Neural progenitor cell (in vitro differentiated cells): ENCODE measurements at places on chromosomes 7 and 10. TPM values are rescaled to one million over a fixed set of nuclear protein-coding genes. Genes with fewer than 3 reads are reported as not detected.
A peak's percentile ranks its signal among the peaks of the same experiment; 100 is the strongest.

DNA sequence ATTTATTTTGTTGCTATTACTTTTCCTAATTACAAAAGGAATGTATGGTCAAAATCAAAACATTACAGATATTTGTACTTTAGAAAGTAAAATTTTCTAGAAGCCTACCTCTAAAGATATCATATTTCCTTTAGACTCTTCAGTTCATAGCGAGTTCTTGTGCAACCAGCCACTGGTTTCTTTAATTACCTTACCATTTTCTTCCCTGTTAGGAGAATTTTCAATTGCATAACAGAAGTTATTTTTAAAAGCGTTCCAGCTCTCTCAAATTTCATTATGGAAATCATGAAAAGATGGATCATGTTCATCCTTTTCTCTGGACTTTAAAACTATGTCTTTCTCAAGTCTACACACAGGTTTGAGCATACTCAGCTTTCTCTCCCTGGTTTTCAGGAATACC is 5.0 kb upstream of the TRUB1 start:
- no peaks in the 10 kb centered on the region for H3K36me3 ChIP-seq
- no peak overlapping the region for H3K4me3 ChIP-seq
- no peaks in the 10 kb centered on the region for H3K27me3 ChIP-seq
- H3K4me1 ChIP-seq, result no peaks in the 10 kb centered on the region

DNA sequence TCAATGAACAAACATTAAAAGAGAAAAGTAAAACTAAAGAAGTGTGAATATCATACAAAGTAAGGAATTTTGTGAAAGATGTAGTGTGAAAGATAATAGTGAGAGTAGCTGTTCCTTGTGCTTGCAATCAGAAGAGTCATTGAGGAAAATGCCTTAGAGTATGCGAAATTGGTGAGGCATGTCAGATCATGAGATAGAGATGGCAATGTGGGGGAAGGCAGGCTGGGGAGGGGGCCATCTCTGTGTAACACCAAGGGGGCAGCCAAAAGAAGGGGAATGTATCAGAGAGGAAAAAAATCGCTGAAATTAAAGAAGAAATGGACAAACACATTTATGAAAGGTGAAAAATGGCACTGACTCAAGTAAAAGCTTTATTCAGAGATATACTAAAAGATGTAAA is 19.6 kb upstream of the PRKAR2B start:
- H3K36me3 ChIP-seq, result no peaks in the 10 kb centered on the region
- DNase-seq, result no peak
- no peaks in the 10 kb centered on the region for H3K4me1 ChIP-seq
- no peaks in the 10 kb centered on the region for H3K27me3 ChIP-seq

DNA sequence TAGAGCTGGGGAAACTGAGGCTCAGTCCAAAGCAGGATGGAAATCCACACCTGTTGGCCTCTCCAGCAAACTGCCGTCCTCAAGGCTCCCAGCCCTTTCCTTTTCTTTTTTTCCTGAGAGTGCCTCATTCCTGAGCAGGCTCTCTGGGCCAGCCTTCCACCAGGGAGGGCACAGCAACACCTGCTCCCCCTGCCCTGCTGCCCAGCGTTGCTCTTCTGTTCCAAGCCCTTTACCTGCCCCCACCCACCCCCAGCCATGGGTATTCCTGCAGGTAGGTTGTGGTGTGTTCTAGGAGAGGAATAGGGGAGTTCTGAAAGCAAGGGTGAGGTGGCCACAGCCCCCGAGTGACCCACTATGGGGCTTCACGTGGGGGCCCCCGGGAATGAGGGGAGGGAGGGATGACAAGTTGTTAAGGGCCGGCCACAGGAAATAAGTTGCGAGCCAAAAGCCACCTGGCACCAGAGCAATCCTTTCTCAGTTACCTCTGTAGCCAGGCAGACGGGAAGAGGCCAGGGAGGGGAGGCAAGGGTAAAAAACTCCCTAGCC is 19.3 kb downstream of the VSIR start:
- H3K36me3 ChIP-seq, result no peaks in the 10 kb centered on the region
- H3K27ac ChIP-seq, result no peak overlapping the region
- H3K4me3 ChIP-seq, result no peak overlapping the region
- no peak for DNase-seq
- peaks cover 14% of the 10 kb centered on the region for H3K4me1 ChIP-seq
- H3K27me3 ChIP-seq, result no peaks in the 10 kb centered on the region

- H3K4me3 ChIP-seq, result no peak overlapping the region
- H3K27me3 ChIP-seq, result no peaks in the 10 kb centered on the region
- no peak overlapping the region for H3K27ac ChIP-seq
- H3K36me3 ChIP-seq, result no peaks in the 10 kb centered on the region
- no peak for DNase-seq
- H3K4me1 ChIP-seq, result no peaks in the 10 kb centered on the region
These were observed 37.3 kb upstream of the SEMA3D start for GRCh38 chr7:85224171-85224570.

- no peaks in the 10 kb centered on the region for H3K27me3 ChIP-seq
- peaks cover 8% of the 10 kb centered on the region for H3K4me1 ChIP-seq
- H3K27ac ChIP-seq, result no peak overlapping the region
- H3K4me3 ChIP-seq, result no peak overlapping the region
- no peaks in the 10 kb centered on the region for H3K36me3 ChIP-seq
These were observed 74.8 kb downstream of the ZRANB1 start for GRCh38 chr10:125016611-125017202.

GRCh38 chr10:103504181-103504783 is 10.8 kb downstream of the NEURL1 start:
- no peak for DNase-seq
- H3K4me1 ChIP-seq, result peaks cover 11% of the 10 kb centered on the region
- no peak overlapping the region for H3K27ac ChIP-seq

The ATP6V0A4 gene
- total RNA-seq, result 0.36 TPM in 1 of 2 replicates, not detected in the other

GRCh38 chr7:50147951-50148808 is 55.1 kb upstream of the ZPBP start:
- H3K4me3 ChIP-seq, result no peak overlapping the region
- no peaks in the 10 kb centered on the region for H3K27me3 ChIP-seq
- DNase-seq, result no peak
- H3K36me3 ChIP-seq, result no peaks in the 10 kb centered on the region
- H3K4me1 ChIP-seq, result no peaks in the 10 kb centered on the region

GRCh38 chr7:55539380-55539779 is 32.9 kb downstream of the VOPP1 start:
- peak; percentile 29 for DNase-seq
- H3K27ac ChIP-seq, result no peak overlapping the region
- no peaks in the 10 kb centered on the region for H3K36me3 ChIP-seq
- H3K27me3 ChIP-seq, result no peaks in the 10 kb centered on the region

DNA sequence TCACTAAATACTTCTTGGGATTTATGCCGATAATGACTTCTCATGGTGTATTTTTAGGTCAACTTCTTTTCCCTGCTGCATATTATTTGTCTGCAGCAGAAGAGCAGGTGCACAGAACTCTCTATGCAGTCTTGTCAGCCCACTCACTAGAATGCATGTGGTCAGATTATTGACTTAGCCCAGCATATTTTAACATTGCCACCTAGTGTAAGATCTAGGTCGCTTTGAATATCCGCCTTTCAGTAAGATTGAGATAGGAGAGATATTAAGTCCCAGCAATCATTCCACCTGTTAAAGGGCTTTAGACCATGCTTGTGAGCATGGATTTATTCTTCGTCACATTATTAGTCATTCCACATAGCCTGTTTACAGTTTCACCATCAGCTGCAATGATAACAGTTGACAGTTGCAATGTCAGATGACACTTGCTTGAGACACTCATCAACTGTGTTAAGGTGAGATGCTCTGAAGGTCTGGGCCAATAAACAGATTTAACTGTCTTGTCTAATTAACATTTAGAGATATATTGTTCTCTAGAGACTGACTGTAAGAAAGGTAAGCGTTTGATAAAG is 491.7 kb downstream of the ARL4A start:
- H3K27me3 ChIP-seq, result no peaks in the 10 kb centered on the region
- H3K4me1 ChIP-seq, result peaks cover 8% of the 10 kb centered on the region
- DNase-seq, result peak; percentile 4
- H3K27ac ChIP-seq, result no peak overlapping the region
- no peaks in the 10 kb centered on the region for H3K36me3 ChIP-seq
- H3K4me3 ChIP-seq, result no peak overlapping the region

DNA sequence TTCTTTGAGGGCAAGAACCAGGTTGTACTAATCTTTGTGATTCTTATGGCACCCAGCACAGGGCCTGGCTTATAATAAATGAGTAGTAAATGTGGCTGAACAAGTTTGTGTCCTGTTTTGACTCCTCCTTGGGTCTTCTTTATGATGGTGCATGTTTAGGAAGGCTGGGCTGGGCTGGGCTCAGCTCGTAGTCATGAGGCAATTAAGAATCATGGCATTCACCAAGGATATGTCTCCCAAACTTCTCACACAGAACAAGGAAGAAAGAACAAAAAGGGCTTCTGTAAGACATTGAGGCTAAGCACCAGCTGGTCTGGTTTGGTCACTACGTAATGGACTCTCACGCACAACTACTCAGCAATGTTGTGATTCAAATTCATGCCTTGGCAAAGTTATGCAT is 30.5 kb upstream of the YAE1 start:
- H3K27me3 ChIP-seq, result no peaks in the 10 kb centered on the region
- H3K27ac ChIP-seq, result no peak overlapping the region
- no peak for DNase-seq
- no peak overlapping the region for H3K4me3 ChIP-seq
- no peaks in the 10 kb centered on the region for H3K36me3 ChIP-seq
- H3K4me1 ChIP-seq, result peaks cover 9% of the 10 kb centered on the region

The TUBAL3 gene
- total RNA-seq, result not detected in 2 replicates

DNA sequence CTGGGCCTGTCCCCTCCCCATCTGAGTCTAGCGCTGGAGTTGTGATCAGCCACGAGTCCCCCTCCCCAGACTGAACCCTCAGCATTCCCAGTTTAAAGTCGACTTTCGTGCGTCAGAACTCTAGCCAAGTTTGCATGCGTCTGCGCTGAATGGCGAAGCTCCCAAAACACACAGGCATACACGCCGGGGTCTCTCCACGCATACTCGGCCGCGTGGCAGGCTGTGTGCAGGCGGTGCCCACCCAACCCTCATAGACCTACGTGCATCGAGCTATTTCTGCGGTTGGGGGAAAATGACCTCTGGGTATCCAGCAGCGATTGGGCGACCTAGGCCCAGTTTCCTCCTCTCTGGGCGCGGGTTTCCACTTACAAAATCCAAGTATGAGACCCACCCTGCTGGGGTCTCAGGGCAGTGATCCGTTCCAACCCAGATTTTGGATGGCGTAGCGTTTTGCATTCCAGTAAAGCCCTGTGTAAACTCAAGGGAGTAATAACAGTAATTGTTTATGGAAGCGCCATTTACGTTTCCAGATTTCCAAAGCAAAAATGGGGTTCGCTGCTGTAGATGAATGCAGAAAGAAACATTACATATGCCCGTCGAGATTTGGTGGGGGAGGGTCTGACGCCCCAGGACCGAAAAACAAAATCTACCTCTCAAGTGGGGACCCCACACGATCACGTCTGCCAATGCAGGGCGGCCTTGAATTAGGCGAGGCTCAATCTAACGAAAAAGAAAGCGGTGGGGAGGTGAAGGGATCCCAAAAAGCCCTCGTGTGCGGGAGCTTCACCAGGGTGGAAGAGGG is 2.0 kb upstream of the HMX3 start:
- no peaks in the 10 kb centered on the region for H3K36me3 ChIP-seq
- peak overlapping the region; percentile 45 for H3K4me3 ChIP-seq
- peaks cover 40% of the 10 kb centered on the region for H3K4me1 ChIP-seq

The SORBS1 gene
- total RNA-seq, result 10.1 and 16.1 TPM in 2 replicates

The PAOX gene
- 4.6 and 8.2 TPM in 2 replicates for total RNA-seq

The LEP gene
- not detected in 2 replicates for total RNA-seq

GRCh38 chr7:92557249-92557648 is 28.7 kb downstream of the RBM48 start:
- H3K27me3 ChIP-seq, result no peaks in the 10 kb centered on the region
- DNase-seq, result no peak
- H3K27ac ChIP-seq, result no peak overlapping the region
- H3K4me3 ChIP-seq, result no peak overlapping the region

- no peak overlapping the region for H3K27ac ChIP-seq
- no peaks in the 10 kb centered on the region for H3K27me3 ChIP-seq
- no peaks in the 10 kb centered on the region for H3K4me1 ChIP-seq
- DNase-seq, result no peak
- peaks cover 9% of the 10 kb centered on the region for H3K36me3 ChIP-seq
These were observed 66.1 kb downstream of the GNA12 start for GRCh38 chr7:2777898-2778535.

DNA sequence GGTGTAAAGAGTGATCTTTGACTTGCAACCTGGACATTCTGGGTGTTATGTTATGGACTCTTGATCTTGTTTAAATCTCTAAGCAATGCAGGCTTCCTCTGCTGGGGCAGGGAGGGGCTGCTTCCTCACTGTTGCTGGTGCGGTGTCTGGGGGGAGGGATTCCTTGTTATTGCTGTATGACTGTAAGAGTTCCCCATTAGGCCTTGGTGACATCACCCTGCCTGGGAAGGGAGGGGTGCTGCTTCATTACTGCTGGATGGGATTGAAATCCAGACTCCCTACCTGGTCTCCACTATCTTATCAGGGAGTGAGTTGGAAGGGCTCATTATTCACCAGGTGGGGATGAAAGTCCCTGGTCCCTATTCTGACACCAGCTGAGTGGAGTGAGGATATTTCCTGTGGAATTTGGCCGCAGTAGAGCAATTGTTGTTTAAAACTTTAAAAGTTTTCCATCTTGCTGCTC is 8.8 kb downstream of the OGDH start:
- no peaks in the 10 kb centered on the region for H3K27me3 ChIP-seq
- H3K36me3 ChIP-seq, result no peaks in the 10 kb centered on the region
- H3K4me3 ChIP-seq, result no peak overlapping the region
- H3K27ac ChIP-seq, result no peak overlapping the region

- no peak overlapping the region for H3K27ac ChIP-seq
- no peaks in the 10 kb centered on the region for H3K36me3 ChIP-seq
- H3K27me3 ChIP-seq, result no peaks in the 10 kb centered on the region
- DNase-seq, result no peak
- H3K4me3 ChIP-seq, result no peak overlapping the region
- H3K4me1 ChIP-seq, result peaks cover 15% of the 10 kb centered on the region
These were observed 277.0 kb downstream of the GFRA1 start for GRCh38 chr10:115996031-115996430.

GRCh38 chr10:114824391-114824790 is 2.8 kb downstream of the FHIP2A start:
- H3K36me3 ChIP-seq, result peaks cover 4% of the 10 kb centered on the region
- no peaks in the 10 kb centered on the region for H3K27me3 ChIP-seq
- peaks cover 4% of the 10 kb centered on the region for H3K4me1 ChIP-seq
- DNase-seq, result no peak

The TMEM270 gene
- total RNA-seq, result not detected in 2 replicates

GRCh38 chr7:66662646-66663264 is 34.1 kb downstream of the KCTD7 start:
- no peaks in the 10 kb centered on the region for H3K36me3 ChIP-seq
- no peak for DNase-seq
- H3K4me1 ChIP-seq, result no peaks in the 10 kb centered on the region
- no peak overlapping the region for H3K27ac ChIP-seq
- no peaks in the 10 kb centered on the region for H3K27me3 ChIP-seq

The MAT1A gene
- total RNA-seq, result 0.19 TPM in 1 of 2 replicates, not detected in the other

DNA sequence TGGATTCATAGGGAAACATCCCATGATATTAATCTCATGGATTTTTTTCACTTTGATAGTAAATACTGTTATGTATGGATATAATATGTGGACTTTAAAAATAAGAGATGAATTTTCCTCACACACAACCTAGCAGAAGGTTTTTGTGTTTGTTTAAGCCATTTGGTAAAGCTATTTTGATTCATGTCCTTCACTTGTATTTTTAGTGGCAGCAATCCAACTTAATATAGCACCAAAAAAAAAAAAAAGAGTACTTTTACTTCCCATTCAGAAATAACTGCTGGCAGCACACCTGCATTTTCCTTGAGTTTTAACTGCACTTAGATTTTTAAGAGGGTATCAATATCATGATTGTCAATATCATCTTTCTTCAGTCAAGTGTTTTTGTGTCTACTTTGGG is 60.0 kb downstream of the MCMBP start:
- no peak overlapping the region for H3K4me3 ChIP-seq
- no peak for DNase-seq
- no peaks in the 10 kb centered on the region for H3K36me3 ChIP-seq
- H3K27me3 ChIP-seq, result no peaks in the 10 kb centered on the region
- H3K27ac ChIP-seq, result no peak overlapping the region
